ENCODE measurements at places on chromosomes 6 and 20.

GRCh38 chr6:33075568-33076405 is at the start of gene HLA-DPB1:
Gene HLA-DPB1, plus strand, starts transcription at chr6:33075990. Its CDS starts 52 bp downstream, at chr6:33076042.
- DNase-seq, result no peak

DNA sequence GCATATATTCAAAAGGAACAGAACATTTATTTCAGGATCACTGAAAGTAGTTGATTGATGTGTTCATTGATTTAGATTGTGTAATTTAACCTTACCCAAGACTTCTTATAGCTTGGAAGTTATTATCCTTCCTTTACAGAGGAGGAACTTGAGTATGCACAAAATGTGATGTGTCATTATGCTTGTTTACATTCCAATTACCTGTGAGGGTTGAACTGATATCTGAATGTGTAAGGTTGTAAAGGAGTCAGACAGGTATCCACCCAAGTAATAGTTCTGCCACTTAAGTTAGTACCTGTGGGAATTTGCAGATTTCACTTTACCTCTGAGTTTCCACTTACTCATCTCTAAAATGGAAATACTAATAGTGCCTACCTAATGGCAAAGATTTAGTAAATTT is 668.2 kb downstream of the DOK5 start:
- no peak for DNase-seq

- DNase-seq, result no peak
Measured at GRCh38 chr6:31086788-31087440, 25.5 kb downstream of the C6orf15 start.

GRCh38 chr6:163940705-163941623 is 526.4 kb downstream of the QKI start:
- no peak for DNase-seq

DNA sequence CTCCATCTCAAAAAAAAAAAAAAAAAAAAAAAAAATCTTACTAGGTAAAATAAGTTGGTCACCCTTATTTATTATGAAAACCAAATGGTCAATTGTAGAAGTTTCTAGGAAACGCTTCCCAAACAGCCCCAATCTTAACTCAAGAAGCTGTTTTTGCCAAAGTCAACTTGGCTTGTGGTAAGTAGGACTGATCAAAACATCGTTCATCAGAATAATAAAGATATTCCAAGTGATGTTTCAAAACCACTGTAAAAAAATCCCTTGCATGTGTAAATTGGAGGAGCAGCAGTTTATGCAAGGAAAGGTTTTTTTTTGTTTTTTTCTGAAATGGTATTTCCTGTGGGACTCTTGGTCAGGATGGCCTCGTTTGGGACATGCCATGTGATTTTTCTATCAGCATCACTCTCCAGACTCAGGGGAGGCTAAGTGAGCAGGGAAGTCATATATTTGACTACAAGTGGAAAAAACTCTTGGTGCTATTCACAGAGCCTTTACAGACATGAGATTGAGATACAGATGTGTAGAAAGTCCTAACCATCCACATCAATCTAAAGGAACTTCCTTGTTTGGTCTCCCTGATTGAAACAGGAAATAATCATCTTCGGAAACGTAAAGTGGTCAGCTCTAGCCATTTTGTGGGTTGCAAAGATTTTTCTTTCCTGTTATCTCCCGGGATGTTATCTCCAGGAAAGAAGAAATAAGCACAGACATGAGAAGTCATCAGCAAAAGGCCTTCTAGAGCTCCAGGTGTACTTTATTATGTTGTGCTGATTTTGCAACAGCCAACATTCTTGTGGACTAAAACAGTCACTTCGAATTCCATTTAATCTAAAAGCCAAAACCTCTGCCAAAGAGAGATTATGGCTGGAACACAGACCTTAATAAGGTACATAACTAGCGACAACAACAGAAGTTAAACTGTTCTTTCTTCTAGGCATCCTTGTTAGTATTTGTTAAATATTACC is 177.8 kb downstream of the EDN1 start:
- no peak for DNase-seq

DNA sequence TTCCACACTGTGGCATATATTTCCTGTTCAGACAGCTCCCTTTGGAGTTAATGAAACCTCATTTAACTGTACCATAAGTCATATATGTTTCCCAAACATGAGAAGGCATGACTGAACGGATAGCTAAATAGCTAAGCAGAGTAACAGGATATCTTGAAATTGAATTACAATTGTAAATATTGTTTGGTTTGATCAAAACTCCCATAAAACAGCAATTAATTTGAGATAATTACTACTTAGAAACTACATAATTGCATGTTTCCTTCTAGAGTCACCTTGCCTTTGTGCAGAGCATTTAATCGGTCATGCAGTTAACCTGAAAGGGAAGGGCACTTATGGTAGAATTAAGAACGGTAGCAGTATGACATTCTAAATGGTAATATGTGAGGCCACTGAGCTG is 179.0 kb upstream of the MAP3K7 start:
- DNase-seq, result no peak

DNA sequence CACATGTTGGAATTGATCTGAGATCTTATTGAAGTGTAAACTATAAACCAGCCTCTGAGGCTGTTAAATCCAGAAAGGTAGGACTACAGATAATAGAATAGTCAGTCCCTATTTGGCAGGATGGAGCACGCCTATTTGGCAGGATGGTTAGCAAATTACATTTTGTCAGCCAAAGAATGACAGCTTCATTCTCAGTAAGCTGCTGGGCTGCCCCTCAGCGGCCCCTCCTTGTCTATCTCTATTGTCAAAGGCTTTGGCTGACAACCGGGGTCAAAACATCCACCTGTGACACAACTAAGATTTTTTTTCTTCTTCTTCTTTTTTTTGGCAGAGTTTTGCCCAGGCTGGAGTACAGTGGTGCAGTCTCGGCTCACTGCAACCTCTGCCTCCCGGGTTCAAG is 123.4 kb upstream of the ECI2 start:
- no peak for DNase-seq

DNA sequence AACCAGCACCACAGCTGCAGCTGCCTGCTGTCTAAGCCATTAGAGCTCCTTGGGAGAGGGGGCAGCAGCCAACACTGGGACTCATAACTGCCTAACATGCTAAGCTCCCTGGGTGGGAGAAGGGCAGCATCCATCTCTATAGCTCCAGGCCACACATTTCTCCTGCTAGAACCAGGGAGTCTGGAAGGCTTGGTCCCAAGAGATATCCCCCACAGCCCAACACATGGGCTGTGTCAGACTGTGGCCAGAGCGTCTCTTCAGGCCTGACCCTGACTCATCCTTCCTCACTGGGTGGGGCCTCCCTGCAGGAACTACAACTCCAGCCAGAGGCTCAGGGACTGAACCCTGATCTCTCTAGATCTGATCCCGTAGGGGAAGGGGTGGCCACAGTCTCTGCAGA is 411.1 kb downstream of the HDGFL1 start:
- DNase-seq, result no peak

- no peak for DNase-seq
Measured at GRCh38 chr6:123745895-123746294, 57.8 kb upstream of the NKAIN2 start.

DNA sequence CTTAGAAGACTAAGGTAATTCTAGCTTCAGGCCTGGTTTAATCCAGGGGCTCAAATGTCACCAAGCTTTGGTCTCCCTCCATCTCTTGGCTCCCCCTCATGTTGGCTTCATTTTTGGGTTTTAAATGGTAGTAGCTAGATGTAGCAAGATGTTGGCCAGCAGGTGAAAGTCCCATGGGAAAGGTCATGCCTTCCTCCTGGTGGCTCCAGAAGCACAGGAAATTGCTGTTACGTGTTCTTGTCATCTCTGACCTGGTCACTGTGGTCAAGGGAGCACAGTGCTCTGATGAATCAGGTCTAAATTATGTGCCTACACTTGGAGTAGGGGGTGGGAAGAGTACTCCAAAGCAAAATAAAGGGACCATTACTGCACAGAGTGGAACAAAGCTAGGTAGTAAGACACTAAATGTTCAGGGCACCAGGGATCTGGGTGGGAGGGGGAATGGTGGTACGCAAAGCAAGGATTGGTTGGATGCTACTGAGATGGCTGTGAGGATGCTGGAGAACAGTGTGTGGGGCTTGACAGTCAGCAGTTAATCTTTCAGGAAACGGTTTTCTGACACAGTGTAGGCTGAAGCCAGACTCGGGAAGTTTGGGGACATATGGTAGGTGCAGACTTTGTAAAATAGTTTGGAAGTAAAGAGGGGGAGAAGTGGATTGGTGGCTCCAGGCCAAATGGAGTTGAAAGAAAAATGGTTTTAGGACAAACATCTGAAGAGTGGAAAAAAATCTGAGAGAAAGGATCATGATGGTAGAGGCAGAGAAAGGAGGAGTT is 30.1 kb downstream of the CDS2 start:
- DNase-seq, result no peak

DNA sequence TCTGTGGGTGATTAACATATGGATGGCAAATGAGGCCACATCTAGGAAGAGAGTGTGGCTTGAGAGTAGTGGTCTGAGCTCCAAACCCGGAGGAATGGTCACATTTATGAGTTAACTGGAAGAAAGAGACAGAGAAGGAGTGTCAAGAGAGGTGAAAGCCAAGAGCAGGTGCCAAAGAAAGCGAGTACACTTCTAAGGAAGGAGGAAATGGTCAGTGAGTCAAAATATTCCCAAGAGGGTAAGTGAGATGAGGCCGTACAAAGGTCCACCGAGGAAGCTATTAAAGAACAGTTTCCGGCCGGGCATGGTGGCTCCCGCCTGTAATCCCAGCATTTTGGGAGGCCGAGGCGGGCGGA is 104.5 kb upstream of the RNF24 start:
- no peak for DNase-seq

DNA sequence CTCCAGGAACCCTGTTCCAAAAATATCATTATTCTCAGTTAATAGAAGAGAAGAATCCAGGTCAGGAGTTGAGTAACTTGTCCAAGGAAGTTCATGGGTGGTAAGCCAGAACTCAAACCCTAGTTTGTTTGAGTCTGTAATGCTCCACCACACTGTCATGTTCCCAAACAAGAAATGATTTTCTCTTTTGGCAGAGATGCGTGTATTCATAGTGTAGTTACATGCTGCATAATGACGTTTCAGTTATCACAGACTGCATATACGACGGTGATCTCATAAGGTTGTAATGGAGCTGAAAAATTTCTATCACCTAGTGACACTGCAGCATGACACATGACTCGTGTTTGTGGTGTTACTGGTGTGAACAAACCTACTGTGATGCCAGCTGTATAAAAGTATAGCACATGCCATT is 102.6 kb downstream of the TULP4 start:
- DNase-seq, result no peak

DNA sequence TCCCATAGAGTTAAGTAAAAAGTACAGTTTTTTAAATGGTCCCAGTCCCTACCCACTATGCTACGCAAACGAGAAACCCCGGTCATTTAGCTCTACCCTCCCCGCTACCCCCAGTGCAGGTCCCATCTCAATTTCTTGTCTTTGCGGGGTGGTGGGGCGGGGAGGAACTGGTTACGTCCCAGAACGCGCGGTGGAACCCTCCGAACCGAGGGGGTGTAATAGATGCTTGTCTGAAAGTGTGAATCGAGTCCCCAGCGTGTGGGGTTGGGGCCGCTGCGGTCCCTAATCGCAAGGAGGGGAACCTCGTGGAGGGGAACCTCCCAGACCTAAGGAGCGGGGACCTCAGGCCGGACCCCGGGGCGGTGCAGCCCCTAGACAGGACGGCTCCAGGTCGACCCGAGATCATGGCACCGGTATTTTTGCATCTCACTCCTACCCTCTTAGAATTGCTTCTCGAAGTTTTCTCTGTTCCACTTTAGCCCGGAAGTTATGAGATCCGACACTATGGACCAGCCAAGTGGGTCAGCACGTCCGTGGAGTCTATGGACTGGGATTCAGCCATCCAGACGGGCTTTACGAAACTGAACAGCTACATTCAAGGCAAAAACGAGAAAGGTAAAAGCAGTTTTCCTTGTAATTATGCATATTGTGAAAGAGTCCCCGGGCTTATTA is 779 bp downstream of the HEBP2 start:
- no peak for DNase-seq

DNA sequence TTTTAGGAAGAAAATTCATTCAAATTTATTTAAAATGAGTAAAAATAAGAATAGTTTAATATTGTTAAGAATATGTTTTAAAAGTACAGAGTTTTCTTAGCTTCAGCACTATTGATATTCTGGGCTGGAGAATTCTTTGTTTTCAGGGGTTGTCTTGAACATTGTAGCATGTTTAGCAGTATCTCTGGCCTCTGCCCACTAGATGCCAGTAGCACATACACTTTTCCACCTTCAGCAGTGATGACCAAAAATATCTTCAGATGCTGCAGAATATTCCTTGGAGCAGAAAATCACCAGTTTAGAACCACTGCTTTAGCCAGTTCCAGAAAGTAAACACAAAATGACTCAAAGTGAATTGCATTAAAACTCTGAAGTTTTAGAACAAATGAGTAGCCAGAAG is 19.4 kb upstream of the SDHAF4 start:
- DNase-seq, result no peak

- DNase-seq, result no peak
Measured at GRCh38 chr6:116027801-116028200, 32.9 kb downstream of the FRK start.

- DNase-seq, result no peak
Measured at GRCh38 chr6:35165630-35166071, 24.5 kb upstream of the TCP11 start.

DNA sequence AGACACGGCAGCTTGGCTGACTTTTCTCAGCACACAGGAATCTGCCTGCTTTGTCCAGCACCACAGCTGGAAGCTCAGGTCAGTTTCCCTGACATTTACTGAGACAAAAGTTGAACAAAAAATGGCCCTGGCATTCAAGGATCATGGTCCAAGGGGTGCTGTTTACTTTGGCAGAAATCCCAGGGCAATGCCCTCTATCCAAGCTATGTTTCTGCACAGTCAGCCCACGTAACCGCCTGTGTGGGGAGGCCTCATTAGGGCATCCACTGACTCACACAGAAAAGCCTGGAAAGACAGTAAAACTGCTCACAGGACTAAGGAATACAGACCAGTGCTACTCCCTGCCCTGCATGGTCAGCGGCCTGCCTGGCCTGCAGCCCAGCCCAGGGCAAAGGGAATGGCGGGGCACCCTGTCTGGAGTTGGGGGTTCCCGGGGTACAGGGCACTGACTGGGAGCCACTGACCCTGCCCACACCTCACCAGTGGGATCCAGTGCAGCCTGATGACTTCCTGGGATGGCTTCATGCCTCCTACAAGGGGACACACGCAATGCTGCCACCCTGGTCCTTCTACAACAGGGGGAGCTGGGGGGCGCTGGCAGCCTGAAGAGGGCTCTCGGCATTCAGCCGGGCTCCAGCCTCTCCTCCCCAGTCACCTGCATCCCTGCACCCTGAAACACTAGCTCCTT is 77.1 kb downstream of the NINL start:
- no peak for DNase-seq
